ENCODE measurements at places on chromosomes 4 and X. TPM values are rescaled to one million over a fixed set of nuclear protein-coding genes. Genes with fewer than 3 reads are reported as not detected.

GRCh38 chr4:101347267-101347556, at the start of gene PPP3CA:
Gene PPP3CA (minus strand): TSS chr4:101347526.
- no peak for DNase-seq

PF4V1 gene
- not detected for total RNA-seq

DNA sequence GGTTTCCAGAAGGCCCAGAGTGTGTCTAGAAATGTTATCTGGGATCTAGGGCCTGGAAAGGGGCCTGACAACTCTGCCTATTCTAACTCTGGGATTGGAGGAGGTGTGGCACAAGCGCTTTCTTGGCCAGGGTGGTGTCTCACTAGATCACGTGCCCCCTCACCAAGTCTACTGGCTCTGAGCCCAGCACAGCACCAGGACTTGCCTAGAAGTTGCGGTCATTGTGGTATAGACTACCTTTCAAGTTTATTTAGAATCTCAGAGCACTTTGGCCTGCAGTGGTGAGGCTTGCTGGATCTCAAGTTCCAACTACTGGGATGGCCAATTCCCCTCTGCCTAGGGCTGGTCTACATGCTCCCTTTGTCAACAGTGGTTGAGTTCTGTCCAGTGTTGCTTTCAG, 223.3 kb upstream of the MAGEB2 start:
- DNase-seq, result no peak

- DNase-seq, result no peak
Measured at GRCh38 chrX:77935886-77936285, 25.4 kb downstream of the ATP7A start.

GUCY1A1 gene
- total RNA-seq, result 21.4 TPM

GABRG1 gene
- 0.03 TPM for total RNA-seq

PNMA6A gene
- total RNA-seq, result 0.42 TPM

DNA sequence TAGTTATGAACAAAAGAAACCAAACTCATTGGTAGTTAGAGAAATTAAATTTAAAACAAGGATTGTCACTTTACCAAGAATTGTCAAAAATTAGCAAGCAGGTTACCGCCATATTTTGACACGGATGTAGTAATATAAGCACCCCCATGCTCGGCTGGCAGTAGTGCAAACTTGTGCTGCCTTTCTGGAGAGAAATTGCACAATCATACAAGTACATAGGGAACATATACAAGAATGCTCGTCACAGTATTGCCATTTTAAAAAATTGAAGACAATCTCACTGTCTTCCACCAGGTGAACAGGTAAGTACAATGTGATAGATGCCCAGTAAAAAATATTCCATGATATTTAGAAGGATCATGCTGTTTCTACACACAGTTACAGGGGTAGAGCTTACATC, 55.6 kb upstream of the SLC39A8 start:
- DNase-seq, result no peak

DNA sequence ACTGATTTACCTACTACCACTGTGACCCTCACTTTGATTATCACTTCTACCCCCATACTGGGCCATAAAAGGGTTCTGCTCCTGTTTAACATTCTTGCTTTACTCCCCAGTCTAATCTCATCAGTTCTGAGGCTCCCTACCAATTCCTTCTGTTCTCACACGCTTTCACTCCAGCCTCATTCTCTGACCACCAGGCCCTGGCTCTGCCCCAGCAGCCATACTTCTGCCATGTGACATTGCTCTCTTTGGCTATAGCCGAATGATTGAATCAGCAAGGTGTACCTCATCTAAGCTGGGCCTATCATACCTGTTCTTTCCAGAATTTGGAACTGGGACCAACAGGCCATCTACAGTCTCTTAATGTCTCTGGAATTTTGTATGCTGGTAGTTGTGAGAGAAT, 14.4 kb upstream of the ELF2 start:
- no peak for DNase-seq

ADH1B gene
- 156 TPM for total RNA-seq

- no peak for DNase-seq
Measured at GRCh38 chr4:174860588-174860987, 31.5 kb upstream of the GLRA3 start.

GRCh38 chr4:107098401-107098800, 62.3 kb upstream of the DKK2 start:
- DNase-seq, result no peak

FMR1 gene
- total RNA-seq, result 35.0 TPM

DNA sequence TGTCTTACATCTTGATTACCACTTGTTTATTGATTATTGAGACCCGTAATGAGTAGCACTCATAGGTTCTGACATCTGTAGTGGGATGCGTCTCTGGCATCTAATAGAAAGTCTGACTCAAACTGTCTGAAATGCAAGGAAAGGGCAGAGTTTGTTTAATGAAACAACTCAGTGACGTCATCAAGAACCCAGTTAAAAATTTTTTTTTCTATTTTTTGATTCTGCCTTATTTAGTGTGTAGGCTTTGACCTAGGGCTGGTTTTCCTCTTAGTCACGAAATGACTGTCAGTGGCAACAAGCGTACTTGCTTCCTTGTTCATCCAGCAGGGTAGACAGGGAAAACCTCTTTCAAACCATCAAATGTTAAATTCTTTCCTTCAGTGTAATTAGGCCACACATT, 3.1 kb upstream of the CDKL5 start:
- DNase-seq, result no peak

DNA sequence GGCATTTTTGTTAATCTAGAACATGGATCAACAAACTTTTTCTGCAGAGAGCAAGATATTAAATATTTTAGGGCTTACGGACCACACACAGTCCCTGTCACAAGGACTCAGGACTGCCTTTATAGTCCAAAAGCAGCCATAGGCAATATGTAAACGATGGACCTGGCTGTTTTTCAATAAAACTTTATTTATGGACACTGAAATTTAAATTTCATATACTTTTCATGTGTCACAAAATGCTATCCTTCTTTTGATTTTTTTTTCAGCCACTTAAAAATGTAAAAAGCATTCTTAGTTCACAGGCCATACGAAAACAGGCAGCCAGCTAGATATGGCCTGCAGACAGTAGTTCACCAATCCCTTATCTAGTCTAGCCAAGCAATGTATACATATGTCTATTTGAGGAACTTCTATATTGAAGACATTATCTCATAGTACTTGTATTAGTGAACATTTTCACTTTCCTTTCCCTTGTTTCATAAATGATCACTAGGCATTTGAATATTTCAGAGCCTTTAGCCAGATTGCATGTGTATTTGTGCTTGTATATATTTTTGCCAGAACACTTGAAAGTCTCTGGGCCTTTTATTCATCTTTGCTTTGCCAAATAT, 350.9 kb downstream of the RPA4 start:
- DNase-seq, result no peak

- DNase-seq, result no peak
Measured at GRCh38 chr4:71020611-71021010, 27.2 kb downstream of the DCK start.

Measured in left colon (tissue), 2 donors.